Amniotic stem cell (primary cell): ENCODE measurements at places on chromosomes 4 and X.

GRCh38 chrX:109155161-109155560, 326.7 kb downstream of the GUCY2F start:
- no peak for DNase-seq

DNA sequence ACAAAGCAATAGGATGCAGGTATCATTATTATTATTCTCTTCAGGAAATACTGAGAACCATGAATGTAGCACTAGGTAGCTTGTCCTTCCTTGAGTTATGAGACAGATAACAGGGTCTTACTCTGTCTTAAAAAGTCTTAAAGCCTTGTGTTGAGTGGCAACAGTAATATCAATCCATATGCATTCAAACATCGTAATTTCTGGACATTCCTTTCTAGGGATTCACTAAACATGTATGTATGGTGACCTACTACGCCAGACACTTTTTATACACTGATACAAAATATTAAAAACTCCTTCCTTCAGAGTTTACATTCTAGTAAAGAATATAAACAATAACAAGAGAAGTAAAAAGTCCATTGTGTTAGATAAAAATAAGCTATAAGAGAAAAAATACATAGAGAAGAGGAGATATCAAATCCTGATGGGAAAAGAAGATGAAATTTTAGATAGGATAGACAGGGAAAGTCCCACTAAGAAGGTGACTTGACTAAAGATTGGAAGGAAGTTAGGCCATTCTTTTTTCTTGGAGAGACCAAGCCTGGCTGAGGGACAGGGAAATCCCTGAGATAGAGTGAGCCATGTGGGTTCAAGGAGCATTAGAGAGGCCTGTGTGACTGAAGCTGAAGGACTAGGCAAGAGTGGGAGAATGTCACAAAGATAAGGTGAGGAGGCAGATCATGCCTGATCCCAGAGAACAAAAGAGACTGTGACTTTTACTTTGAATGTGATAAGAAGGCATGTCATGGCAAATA, 5.0 kb upstream of the DDX60L start:
- DNase-seq, result no peak

- DNase-seq, result no peak
Observed at GRCh38 chr4:175986-176385, 51.7 kb downstream of the ZNF718 start.

DNA sequence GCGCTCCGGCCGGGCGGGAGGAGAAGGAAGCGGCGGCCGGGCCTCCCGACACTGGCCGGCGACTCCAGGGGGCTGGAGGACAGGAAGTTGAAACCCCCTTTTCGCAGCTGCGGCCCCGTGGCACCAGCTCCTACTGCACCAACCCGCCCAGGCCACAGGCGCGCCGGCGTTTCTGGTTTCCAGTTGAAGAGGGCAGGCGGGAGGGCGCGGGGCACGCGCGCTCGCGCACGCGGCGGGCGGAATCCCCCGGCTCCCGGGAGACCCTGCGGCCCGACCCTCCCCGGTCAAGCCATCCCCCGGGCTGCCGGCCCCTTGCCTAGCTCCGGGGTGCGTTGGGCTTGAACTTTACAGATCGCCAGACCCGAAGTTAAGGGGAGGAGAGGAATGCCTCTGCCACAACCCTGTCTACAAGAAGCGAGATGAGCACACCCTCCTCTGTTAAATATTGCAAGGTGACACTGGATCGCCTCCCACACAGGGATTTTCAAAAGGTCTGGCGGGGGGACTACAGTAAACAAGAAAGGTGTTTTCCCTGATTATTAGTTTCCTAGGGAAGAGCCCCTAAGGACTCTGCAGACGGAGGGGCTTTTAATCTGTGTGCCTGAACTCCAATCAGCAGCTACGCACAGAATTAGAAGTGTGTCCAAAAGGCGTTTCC, 1.4 kb downstream of the ELOVL6 start:
- peak; percentile 40 for DNase-seq

- DNase-seq, result no peak
Observed at GRCh38 chrX:63754136-63754859, 30.7 kb downstream of the ARHGEF9 start.

DNA sequence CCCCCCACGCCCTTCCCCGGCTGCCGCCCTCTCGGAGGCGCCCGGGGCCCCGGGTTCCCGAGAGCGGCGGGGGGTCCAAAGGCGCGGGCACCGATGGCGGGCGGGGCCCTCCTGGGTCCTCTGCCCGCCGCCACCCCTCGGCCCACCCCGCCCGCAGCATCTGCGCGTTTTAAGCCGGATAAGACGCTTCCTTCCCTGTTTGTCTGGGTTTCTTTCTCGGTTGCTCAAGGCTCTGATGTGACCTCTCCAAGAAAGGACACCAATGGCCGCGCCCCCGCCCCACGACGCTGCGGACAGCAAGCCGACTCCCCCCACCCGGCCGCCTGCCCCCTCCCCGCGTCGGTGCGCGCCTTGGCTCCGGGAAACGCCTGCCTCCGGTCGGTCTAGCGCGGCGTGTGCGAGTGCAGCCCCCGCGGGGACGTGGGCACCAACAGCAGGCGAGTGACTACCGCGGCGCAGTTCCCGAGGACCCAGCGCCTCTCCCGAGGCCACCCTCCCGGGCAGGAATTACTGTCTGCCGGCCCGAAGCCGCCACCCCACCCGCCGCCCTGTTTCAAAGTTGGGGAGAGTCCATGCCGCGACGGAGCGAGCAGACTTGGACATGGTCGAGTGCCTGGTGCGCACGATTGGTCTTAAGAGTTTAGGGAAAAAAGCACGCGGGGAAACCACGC, 21.1 kb upstream of the HMX1 start:
- no peak for DNase-seq

DNA sequence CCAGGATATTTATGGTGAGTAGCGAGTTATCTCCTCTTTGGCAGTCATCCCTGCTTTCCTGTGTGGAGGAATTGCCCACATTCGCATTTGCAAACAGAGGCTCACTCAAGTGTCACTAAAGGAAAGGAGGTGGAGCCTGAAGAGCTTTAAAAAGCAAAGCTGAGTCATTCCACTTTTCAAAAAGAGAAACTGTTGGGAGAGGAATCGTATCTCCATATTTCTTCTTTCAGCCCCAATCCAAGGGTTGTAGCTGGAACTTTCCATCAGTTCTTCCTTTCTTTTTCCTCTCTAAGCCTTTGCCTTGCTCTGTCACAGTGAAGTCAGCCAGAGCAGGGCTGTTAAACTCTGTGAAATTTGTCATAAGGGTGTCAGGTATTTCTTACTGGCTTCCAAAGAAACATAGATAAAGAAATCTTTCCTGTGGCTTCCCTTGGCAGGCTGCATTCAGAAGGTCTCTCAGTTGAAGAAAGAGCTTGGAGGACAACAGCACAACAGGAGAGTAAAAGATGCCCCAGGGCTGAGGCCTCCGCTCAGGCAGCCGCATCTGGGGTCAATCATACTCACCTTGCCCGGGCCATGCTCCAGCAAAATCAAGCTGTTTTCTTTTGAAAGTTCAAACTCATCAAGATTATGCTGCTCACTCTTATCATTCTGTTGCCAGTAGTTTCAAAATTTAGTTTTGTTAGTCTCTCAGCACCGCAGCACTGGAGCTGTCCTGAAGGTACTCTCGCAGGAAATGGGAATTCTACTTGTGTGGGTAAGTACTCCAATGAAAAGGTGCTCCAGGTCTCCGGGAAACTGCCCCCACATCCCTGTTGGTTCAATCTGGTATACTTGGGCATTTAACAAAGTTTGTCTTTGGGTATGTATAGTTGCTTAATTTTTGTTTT, at the start of gene EGF:
Gene EGF, plus strand, starts transcription at position 178 of the 890 bp plus-strand sequence. Its CDS starts 453 bp downstream, at position 631.
- no peak for DNase-seq

- no peak for DNase-seq
Observed at GRCh38 chr4:153151535-153152455, 52.4 kb upstream of the TRIM2 start.

DNA sequence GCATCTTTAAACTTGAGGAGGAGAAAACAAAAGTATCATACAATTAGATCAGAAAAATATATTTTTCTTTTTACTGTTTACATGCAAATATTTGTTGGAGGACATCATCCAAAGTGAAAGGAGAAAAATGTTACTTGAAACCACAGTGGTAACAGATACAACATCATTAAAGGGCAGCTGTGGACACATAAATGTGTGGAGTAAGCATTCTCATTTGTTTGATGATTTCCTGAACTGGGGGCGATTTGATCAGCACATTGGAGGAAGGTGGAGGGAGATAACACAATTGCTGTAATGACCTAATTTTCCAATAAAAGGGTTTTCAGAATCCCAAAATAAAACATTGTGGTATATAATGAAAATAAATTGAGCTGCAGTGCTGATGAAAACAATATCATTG, 314.5 kb upstream of the HS3ST1 start:
- no peak for DNase-seq

- DNase-seq, result no peak
Observed at GRCh38 chr4:22070256-22070655, 121.7 kb upstream of the KCNIP4 start.

GRCh38 chrX:108028854-108029253, 16.0 kb upstream of the VSIG1 start:
- no peak for DNase-seq

GRCh38 chr4:74096265-74096980, 2.6 kb downstream of the CXCL2 start:
- DNase-seq, result no peak
